ENCODE measurements at places on chromosomes 4 and X.

- no peak for DNase-seq
These were observed 35.7 kb upstream of the HGFAC start for GRCh38 chr4:3406021-3406420.

DNA sequence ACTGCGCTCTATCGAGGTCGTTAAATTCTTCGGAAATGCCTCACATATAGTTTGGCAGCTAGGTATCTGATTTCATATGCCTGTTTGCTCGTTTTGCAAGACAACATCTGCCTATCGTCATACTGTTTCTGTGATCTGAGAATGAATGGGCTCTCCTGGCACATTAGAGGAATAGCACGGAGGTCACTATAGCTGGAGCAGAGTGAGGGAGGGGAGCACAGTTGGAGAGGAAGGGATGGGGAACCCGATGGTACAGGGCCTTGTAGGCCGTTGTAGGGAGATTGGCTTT is 552 bp downstream of the IKBKG start:
- no peak for DNase-seq

- DNase-seq, result no peak
These were observed 497 bp upstream of the THAP9 start for GRCh38 chr4:82900066-82900410.

DNA sequence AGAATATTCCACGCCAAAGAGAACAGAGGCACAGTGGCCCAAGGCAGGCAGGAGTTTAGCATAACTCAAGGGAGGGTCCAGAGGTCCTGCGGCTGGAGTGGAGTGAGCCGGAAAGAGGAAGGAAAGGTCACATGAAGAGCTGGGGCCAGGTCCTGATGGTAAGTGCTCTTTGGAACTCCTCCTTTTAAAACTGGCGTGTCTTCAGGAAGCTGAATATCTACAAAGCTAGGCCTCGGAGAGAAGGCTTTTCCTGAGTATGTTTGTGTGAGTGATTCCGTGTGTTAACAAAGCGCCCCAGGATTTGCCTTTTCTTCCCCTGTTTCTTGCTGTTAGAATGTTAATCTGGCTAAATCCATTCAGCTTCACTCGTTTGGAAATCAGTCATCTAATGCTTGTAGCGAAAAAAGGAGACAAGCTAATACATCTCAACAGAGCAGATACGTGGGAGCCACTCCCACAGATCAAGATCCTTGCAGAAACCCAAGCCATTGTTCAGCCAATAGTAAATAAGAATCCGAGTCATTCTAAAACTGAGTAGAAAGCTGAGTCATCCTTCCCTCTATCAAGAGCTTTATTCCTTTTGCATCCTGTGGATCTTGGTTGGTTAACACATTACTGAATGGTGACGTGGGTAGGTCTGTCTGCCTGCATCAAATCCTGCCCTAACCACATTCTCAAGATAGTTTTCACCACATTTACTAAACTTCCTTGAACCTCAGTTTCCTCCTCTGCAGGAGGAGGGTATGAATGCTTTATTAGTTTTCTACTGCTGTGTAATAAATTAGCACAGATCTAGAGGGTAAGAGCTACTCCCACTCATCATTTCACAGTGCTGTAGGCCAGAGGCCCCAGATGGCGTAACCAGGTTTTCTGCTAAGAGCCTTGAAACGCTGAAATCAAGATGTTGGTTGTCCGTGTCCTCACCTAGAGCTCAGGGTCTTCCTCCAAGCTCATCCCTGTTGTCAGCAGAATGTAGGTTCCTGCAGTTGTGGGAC is 43.2 kb upstream of the RBM47 start:
- peak; percentile 99 for DNase-seq

GRCh38 chr4:174537634-174538033 is 15.3 kb upstream of the HPGD start:
- DNase-seq, result no peak

DNA sequence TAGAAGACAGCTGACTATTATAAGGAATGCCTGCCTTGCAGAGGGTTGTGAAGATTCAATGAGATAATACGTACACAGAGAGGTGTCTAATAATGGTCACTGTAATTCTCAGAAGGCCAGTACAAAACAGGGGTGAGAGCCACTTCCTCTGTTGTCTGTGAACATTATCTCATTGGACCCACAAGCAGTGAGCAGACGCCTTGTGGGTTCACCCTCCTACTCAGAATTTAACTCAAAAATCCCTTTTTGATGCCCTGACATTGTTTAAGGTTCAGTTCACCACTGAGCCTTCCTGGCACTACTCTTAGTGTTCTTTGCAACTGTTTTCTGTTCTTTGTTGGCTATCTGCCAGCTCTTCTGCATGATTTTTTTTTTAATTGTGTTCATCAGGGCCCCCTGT is 467.4 kb downstream of the BCOR start:
- DNase-seq, result no peak

GRCh38 chr4:16461362-16461761 is 235.1 kb upstream of the TAPT1 start:
- peak; percentile 76 for DNase-seq

- peak; percentile 59 for DNase-seq
These were observed 24.9 kb downstream of the ALPK1 start for GRCh38 chr4:112321776-112322684.

Data from renal cortical epithelial cell (primary cell).